ENCODE measurements at places on chromosomes 6 and 20.

- peak; percentile 31 for DNase-seq
Measured at GRCh38 chr6:110875548-110876169, 1.1 kb downstream of the AMD1 start.

GRCh38 chr6:13152764-13153163, 175.6 kb downstream of the TBC1D7 start:
- no peak for DNase-seq

GRCh38 chr6:43838276-43839036, 68.4 kb downstream of the VEGFA start:
- DNase-seq = peak; percentile 14

DNA sequence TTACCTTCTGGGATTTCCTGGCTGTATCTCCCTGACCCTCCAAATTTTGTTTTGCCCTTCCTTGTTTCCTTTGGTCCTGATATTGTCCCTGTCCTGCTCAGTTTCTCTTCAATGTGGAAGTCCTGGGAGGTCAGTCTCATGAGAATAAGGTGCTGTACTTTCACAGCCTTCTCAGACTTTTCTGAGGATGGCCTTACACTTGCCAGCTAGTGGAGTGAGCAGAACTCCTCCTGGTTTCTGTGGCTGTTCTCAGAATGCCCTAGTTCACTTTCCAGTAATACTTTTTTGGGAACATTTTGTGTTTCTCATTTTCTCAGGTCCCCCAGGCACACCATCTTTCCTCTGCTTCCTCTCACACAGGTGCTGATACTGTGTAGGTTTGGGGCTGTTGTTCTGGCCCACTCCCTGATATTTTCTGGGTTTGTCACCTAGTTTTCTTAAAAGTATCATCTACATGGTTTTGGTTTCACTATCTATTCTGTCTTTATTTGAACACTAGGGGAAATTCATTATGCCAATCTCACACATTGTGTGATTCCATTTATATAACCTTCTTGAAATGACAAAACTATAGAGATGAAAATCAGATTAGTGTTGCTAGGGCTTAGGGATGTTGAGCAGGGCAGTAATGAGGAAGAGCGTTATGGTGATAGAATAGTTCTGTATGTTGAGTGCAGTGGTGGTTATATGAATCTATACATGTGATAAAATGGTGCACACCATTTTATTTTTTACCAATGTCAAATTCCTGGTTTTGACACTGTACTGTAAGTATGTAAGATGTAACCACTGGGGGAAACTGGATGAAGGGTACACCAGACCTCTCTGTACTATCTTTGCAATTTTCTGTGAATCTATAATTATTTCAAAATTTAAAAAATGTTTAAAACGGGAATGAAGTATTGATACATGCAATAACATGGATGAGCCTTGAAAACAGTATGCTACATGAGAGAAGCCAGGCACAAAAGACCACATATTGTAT, 27.2 kb upstream of the BRPF3 start:
- no peak for DNase-seq

DNA sequence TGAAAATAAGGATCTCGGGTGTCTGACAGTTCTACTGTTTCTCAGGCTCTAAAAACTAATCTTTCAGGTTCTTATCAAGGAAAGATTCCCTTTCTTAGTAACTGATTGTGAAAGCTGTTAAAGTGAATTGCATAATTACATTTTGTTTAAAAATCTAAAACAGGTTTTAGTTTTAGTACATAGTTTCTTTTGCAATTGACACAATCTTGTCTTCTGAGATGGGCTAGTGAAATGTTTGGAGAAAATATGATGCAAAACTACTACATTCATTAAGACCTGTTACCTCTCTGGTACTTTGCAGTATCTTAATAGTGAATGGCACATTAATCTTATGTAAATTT, 298.4 kb downstream of the UTRN start:
- DNase-seq = no peak

GRCh38 chr6:22470454-22471131, 98.8 kb upstream of the HDGFL1 start:
- no peak for DNase-seq

GRCh38 chr6:33427585-33428223, 7.8 kb downstream of the SYNGAP1 start:
- DNase-seq = no peak

- DNase-seq = no peak
Measured at GRCh38 chr6:47727391-47727790, 29.0 kb downstream of the ADGRF4 start.

Measured in SHP77 (cell line).